Activated naive CD4-positive, alpha-beta T cell treated with anti-CD3 and anti-CD28 coated beads, Interleukin-2, amount 10 ng/mL, durations not matched to agents 7 days and 5 days (primary cell): ENCODE measurements at places on chromosomes 12 and 14.

DNA sequence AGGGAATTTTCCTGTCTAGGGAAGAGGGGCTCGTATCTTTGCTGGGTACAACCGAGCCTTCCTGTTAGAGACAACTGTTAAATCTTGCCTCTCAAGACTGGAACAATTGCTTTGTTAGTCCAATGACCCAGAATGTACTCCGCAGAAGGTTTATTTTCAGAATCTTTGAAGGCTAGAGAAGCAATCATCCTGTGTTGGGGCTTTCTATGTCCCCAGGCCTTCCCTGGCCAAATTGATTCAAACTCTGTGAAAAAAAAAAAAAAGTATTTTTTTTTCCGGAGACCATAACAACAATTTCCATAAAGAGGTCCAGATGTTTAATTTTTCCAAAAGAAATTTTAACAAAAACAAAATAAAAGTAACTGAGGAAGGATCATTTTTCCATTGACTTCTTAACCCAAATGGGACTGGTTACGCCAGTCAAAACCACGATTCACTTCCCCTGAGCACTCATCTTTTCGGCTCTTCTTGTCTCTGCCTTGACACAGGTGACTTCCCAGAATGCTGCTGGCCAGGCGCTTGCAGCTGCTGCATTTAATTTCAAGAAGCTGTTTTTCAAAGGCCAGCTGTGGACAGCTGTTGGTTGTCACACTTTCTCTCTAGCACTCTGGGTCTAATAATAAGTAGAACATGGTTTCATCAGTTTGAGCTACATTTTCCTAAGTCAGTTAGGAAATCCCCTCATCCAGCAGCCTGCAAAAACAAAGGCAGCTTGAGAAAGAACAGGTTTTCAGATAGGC, 81.6 kb upstream of the MANSC4 start:
- no peak for DNase-seq
- no peaks in the 10 kb centered on the region for H3K27me3 ChIP-seq
- H3K36me3 ChIP-seq: no peaks in the 10 kb centered on the region
- H3K4me1 ChIP-seq: peaks cover 13% of the 10 kb centered on the region
- H3K27ac ChIP-seq: no peak overlapping the region

GRCh38 chr14:93012951-93013719, 90.2 kb downstream of the CHGA start:
- no peaks in the 10 kb centered on the region for H3K36me3 ChIP-seq
- DNase-seq: no peak
- peak overlapping the region; percentile 49 for H3K27ac ChIP-seq

GRCh38 chr12:53113136-53113705, 9.9 kb downstream of the SOAT2 start:
- DNase-seq: no peak
- peaks cover 2% of the 10 kb centered on the region for H3K27me3 ChIP-seq
- H3K27ac ChIP-seq: no peak overlapping the region
- H3K4me3 ChIP-seq: no peak overlapping the region

DNA sequence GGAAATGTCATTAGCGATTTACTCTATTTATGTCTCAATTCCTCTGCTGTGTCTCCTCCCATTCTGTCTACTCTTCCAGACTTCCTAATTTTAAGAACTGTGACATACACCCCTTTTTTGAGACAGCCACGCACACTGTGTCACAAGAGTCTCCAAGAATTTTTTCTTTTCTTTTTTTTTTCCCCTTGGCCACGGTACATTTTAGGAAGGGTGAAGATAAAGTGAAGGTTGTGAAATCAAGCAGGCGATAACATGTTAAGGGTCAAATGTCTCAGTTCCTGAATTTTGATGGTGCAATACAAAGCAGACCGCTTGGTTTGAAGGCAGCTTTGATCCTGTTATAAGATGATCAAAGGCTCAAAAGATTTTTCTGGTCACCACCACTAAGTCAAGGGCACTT, 4.3 kb downstream of the OLR1 start:
- no peak for DNase-seq
- H3K4me1 ChIP-seq: no peaks in the 10 kb centered on the region
- no peak overlapping the region for H3K27ac ChIP-seq
- no peak overlapping the region for H3K4me3 ChIP-seq
- no peaks in the 10 kb centered on the region for H3K36me3 ChIP-seq

DNA sequence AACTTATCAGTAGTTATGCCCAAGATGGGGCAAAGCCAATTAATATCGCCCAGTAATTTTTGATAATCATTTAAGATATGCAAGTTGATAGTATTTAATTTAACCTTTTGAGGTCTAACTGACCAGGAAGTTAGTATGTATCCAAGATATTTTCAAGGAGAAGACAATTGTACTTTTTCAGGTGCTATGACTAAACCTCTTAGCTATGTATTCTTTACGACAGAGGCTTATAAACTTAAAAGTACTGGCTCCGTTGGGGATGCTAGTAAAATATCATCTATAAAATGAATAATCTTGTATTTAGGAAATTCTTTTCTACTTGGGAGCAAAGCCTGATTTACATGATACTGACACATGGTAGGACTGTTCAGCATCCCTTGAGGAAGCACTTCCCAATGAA, 40.3 kb downstream of the TMTC3 start:
- no peaks in the 10 kb centered on the region for H3K27me3 ChIP-seq
- H3K27ac ChIP-seq: no peak overlapping the region
- no peak for DNase-seq
- no peak overlapping the region for H3K4me3 ChIP-seq

DNA sequence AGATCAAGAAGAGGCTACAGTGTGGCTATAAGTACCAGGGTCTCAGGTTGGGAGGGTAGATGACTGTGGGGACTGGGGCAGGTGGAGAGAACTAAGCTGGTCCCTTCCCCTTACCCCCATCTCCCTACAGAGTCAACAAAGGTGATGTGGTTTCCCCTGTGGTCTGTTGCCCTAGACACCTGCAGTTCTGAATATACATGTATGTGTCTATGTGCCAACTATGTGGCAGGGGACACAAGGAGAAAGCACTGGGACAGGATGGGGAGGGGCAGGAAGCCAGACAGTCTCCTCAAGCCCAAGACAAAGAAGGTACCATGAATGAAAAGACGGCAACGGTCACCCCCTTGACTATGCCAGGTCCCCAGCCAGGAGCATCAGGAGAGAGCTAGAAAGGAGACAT, 4.5 kb upstream of the HDAC7 start:
- H3K36me3 ChIP-seq: peaks cover 10% of the 10 kb centered on the region
- peak overlapping the region; percentile 90 for H3K27ac ChIP-seq
- peaks cover 89% of the 10 kb centered on the region for H3K4me1 ChIP-seq
- peak overlapping the region; percentile 31 for H3K4me3 ChIP-seq

- peaks cover 9% of the 10 kb centered on the region for H3K4me1 ChIP-seq
- H3K27ac ChIP-seq: no peak overlapping the region
- no peaks in the 10 kb centered on the region for H3K36me3 ChIP-seq
- DNase-seq: no peak
- H3K27me3 ChIP-seq: peaks cover 22% of the 10 kb centered on the region
These were observed 4.9 kb downstream of the AMN start for GRCh38 chr14:102927346-102927877.

DNA sequence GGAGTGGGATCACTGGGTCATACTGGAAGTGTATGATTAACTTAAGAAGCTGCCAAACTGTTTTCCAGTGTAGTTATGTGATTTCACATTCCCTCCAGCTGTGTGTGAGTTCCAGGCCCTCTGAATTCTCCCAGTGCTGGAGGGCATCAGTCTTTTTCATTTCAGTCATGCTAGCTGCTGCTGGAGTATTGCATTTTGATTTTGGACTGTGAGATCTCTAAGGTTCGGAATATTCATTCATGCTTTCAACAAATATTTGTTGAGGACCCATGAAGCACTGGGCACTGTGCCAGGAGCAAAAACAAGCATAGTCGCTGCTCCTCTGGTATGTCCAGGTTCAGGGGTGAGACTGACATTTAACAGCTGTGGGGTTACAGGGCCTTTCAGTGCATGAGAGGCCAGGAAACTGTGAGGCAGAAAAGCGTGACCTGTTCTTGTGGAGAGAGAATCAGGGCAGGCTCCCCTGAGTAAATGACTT, 133.2 kb downstream of the SCARB1 start:
- no peak for DNase-seq
- H3K27me3 ChIP-seq: peaks cover 38% of the 10 kb centered on the region
- peaks cover 3% of the 10 kb centered on the region for H3K4me1 ChIP-seq

- DNase-seq: no peak
- peaks cover 20% of the 10 kb centered on the region for H3K4me1 ChIP-seq
- H3K36me3 ChIP-seq: peaks cover 30% of the 10 kb centered on the region
- no peaks in the 10 kb centered on the region for H3K27me3 ChIP-seq
These were observed 20.5 kb downstream of the SLC11A2 start for GRCh38 chr12:51005671-51006070.

- no peak overlapping the region for H3K4me3 ChIP-seq
- H3K27ac ChIP-seq: no peak overlapping the region
- no peak for DNase-seq
- H3K27me3 ChIP-seq: no peaks in the 10 kb centered on the region
- no peaks in the 10 kb centered on the region for H3K4me1 ChIP-seq
These were observed 62.9 kb downstream of the EPS8 start for GRCh38 chr12:15726027-15726877.

DNA sequence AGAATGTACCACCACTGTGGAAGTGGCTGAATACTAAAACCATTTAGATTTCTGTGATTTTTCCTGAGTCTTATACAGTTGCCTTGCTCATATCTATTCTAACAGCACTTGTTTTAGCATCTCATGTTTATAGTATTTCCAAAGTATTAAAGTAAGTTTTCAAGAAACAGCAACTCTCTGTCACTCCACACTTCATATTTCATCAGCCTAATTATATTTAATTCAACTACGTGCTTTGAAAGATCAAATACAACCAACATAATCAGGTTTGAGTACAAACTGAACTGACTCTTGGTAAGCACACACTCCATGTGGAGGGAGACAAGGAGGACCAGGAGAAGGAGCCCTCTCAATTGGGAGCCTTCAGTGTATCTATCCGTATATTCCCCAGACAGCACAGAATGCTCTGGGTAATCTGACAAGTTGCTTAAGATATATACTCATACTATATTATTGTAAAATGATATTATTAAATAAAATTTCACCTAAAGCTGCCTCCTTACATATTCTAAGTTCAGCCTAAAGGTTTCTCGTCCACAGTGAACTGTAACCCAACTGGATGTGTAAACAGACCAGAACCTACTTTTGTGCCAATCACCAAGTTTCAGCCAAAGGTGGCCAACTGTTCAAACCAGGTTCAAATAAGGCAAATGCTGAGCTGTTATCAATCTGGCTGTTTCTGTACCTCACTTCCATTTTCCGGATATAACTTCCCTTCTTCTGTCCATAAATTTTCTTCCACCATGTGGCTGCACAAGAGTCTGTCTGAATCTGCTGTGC, 105.0 kb upstream of the RASSF8 start:
- H3K27me3 ChIP-seq: no peaks in the 10 kb centered on the region
- no peak overlapping the region for H3K27ac ChIP-seq
- H3K4me3 ChIP-seq: no peak overlapping the region
- H3K4me1 ChIP-seq: no peaks in the 10 kb centered on the region
- H3K36me3 ChIP-seq: no peaks in the 10 kb centered on the region
- no peak for DNase-seq

GRCh38 chr12:88310069-88310468, 168.0 kb downstream of the TMTC3 start:
- no peaks in the 10 kb centered on the region for H3K4me1 ChIP-seq
- DNase-seq: no peak
- H3K36me3 ChIP-seq: no peaks in the 10 kb centered on the region

- peak within 1 kb of the TSS; percentile 84 for H3K4me3 ChIP-seq
- peak; percentile 73 for DNase-seq
- H3K27me3 ChIP-seq: peaks cover 15% of the 10 kb centered on the region
- H3K27ac ChIP-seq: peak within 1 kb of the TSS; percentile 58
- peaks cover 46% of the 10 kb centered on the region for H3K4me1 ChIP-seq
- H3K36me3 ChIP-seq: peaks cover 34% of the 10 kb centered on the region
These were observed at the start of gene PITPNM2 for GRCh38 chr12:123150744-123151456. PITPNM2 (minus strand) TSS chr12:123151090; CDS start chr12:123034590, 116,500 bp downstream.

DNA sequence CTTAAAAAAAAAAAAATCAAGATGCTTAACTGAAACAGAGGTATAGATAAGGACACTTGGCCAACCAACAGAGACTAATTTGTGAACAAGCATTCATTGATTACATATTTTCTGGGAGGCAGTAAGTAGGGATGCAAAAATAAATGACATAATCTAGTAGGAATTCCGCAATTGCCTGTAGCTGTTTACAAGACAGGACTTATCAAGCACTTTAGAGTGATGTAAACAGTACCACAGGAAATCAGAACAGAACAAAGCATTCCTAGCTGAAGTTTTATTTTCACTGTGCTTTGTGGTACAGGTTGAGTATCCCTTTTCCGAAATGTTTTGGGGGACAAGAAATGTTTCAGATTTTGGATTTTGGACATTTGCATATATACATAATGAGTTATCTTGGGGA, 68.2 kb upstream of the FGD4 start:
- no peaks in the 10 kb centered on the region for H3K36me3 ChIP-seq
- DNase-seq: no peak
- no peaks in the 10 kb centered on the region for H3K27me3 ChIP-seq
- H3K4me1 ChIP-seq: no peaks in the 10 kb centered on the region
- no peak overlapping the region for H3K27ac ChIP-seq

- peaks cover 55% of the 10 kb centered on the region for H3K36me3 ChIP-seq
- no peak for DNase-seq
- no peak overlapping the region for H3K4me3 ChIP-seq
- H3K27ac ChIP-seq: no peak overlapping the region
These were observed 8.0 kb downstream of the ERP27 start for GRCh38 chr12:14930299-14930698.

GRCh38 chr12:462936-463705, 3.4 kb downstream of the B4GALNT3 start:
- no peaks in the 10 kb centered on the region for H3K36me3 ChIP-seq
- no peak for DNase-seq
- peaks cover 13% of the 10 kb centered on the region for H3K4me1 ChIP-seq
- H3K27ac ChIP-seq: no peak overlapping the region

DNA sequence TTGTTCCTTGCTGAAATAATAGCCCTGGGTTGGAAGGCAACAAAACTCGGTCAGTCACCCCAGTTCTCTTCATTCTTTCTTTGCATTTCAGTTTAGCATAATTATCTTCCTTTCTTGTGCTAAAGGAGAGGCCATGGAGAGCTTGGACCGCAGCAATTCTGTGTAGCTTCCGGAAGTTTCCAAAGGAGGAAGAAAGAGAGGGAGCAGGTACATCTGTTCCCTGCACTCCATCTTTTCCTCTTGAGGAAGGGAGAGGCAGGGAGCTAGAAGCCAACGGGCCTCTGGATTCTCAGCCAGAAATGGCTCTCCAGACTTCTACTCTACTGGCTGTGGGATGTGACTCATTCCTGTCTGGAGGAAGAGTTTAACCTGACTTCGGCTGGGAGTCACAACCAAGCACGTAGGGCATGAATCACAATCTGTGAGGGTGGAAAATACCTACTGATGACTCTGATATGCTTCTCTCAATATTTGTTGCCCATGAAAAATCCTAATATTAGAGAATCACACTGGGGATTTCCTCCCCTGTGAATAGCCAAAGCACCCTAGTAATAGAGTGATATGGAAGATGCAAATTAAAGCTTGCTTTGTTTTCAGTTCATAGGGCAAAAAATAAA, 17.0 kb downstream of the ANO6 start:
- peaks cover 8% of the 10 kb centered on the region for H3K36me3 ChIP-seq
- H3K27me3 ChIP-seq: no peaks in the 10 kb centered on the region
- peaks cover 16% of the 10 kb centered on the region for H3K4me1 ChIP-seq
- no peak overlapping the region for H3K27ac ChIP-seq
